ENCODE measurements at places on chromosomes 2 and 18. TPM values are rescaled to one million over a fixed set of nuclear protein-coding genes. Genes with fewer than 3 reads are reported as not detected.

Gene PSMA8
- 0.35 TPM for total RNA-seq

Gene KCNIP3
- total RNA-seq = not detected

Gene OSR1
- not detected for total RNA-seq

Gene TBR1
- not detected for total RNA-seq

Gene FAP
- 0.88 TPM for total RNA-seq

Gene GCA
- total RNA-seq = 9.1 TPM

Gene TACR1
- not detected for total RNA-seq

Gene SCG2
- total RNA-seq = not detected

Gene SH3BP4
- total RNA-seq = 1.3 TPM

Gene RTP5
- 1.2 TPM for total RNA-seq

Gene SH3RF3
- 3.6 TPM for total RNA-seq

Gene GRHL1
- 0.61 TPM for total RNA-seq

Gene IL1R2
- total RNA-seq = 0.25 TPM

Gene MEP1B
- total RNA-seq = not detected

Gene UGT1A8
- not detected for total RNA-seq

Gene CRACDL
- total RNA-seq = 2.0 TPM

Gene TGFA
- total RNA-seq = 3.7 TPM

Gene LAMA3
- total RNA-seq = 0.26 TPM

Gene CELF4
- not detected for total RNA-seq

Gene OLA1
- total RNA-seq = 32.1 TPM

Gene DNAJC5G
- not detected for total RNA-seq
